Hypothalamus (tissue), 51 donors: ENCODE measurements at places on chromosomes 2 and 18.

DNA sequence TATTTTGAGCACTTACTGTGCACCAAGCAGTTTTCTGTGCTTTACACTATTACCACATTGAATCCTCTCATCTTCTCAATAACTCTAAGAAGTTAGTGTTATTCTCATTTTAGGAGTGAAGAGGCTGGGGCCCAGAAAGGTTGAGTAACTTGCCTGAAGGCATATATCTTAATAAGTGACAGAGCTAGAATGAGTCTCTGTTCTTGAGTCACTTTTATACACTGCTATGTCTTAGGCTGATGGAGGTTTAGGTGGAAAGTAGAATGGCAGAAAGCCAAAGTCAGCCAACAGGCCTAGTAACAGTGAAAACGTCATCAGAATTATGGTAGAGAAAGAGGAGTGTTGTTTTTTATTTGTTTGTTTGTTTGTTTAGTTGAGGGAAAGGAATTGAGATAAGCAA lies 27.9 kb upstream of the RPE start:
- no peak for DNase-seq

- DNase-seq, result no peak
Observed at GRCh38 chr2:227455200-227455599, 16.8 kb upstream of the AGFG1 start.

DNA sequence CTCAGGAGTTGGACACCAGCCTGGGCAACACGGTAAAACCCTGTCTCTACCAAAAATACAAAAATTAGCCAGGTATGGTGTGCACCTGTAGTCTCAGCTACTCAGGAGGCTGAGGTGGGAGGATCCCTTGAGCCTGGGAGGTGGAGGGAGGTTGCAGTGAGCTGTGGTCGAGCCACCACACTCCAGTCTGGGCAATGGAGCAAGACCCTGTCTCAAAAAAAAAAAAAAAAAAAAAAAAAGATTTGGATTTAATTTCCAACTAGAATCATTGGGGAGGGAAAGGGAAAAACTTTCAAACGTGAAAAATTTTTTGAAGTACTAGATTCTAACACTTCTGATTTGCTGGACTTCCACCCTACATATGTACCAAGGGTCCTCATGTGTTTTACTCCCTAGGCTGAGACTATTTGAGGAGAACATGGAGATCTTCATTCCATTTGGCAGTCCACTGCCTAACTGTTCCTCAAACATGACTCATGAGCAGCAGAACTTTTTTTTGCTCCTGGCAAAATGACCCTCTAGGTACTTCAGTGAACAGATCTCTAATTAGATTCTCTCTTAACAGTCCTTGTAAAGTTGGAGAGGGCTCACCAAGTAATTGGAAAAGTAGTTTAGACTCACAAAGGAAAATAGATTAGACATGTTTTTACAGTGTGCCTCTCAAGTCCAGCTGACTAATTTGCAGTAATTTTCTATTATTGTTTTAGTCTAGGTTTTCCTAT lies 267.6 kb downstream of the METTL4 start:
- DNase-seq, result no peak

GRCh38 chr2:71576541-71576940 lies 123.2 kb downstream of the DYSF start:
- DNase-seq, result peak; percentile 70

DNA sequence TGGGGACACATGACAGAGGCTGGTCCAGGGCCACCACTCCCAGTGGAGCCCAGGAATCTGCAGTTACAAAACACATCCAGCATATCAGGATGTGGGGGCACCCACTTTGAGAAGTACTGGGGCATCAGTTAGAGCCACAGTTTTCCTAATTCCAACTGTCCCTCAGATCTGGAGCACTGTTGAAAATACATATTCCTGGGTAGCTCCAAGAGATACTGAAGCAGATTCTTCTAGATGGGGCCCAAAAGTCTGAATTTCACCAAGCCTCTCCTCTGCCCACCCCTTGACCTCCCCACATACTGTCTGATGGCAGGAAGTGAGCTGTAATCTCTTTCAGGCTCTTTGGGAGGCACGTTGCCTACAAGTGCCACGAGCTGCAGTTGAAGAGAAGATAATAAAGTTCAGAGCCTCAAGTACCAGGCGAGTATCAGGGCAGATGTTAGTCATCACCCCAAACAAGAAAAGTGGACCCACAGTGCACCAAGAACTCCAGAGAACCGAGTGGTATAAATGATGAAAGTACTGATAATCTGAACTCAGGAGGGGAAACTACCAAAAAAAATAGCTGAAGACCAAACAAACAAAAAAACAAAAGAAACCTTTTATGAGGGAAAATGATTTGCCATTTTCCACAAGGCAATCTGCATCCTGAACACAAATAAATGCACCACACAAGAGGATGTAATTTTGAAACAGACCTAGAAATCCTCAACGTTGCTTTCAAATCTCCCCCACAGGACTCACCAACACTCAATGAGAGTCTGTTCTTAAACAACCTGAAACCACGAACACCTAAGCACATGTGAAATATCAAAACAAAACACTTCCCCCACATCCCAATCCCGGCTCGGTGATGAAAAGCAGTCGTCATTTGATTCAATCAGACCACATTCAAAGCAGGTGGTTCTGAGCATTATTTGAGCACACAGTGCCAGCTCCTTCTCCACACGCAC lies 98.7 kb downstream of the TCF4 start:
- no peak for DNase-seq

GRCh38 chr2:48886919-48887318 lies 131.4 kb upstream of the LHCGR start:
- DNase-seq, result no peak

- DNase-seq, result no peak
Observed at GRCh38 chr2:40218679-40219078, 233.2 kb downstream of the SLC8A1 start.

GRCh38 chr2:116706396-116706795 lies 1108.1 kb upstream of the DDX18 start:
- no peak for DNase-seq

DNA sequence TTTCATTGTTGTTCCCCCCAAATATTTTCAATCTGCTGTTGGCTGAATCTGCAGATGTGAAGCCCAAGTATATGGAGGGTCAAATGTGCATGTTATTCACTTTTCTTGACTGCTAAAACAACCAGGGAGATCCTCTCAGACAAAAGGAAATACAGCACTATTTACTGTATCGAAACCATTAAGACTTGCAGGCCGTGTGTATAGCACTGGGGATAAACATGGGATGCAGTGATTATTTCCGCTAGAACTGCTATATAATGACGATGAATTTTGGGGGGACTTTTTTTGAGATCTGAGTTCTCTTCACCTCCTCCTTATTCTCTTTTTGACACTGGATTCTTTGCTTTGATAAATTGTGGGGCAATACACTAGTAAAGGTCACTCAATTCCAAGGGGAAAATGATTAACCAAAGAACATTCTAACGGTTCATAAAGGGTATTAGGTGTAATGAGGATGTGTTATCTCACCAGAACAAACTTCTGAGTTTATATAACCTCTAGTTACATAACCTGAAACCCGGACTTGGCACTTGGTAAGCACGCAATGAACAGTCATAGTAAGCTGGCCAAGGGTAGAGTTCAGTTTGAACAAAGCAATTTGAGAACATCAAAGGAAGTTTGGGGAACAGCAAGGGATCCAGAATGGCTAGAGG lies 3.5 kb upstream of the UGT1A1 start:
- no peak for DNase-seq

DNA sequence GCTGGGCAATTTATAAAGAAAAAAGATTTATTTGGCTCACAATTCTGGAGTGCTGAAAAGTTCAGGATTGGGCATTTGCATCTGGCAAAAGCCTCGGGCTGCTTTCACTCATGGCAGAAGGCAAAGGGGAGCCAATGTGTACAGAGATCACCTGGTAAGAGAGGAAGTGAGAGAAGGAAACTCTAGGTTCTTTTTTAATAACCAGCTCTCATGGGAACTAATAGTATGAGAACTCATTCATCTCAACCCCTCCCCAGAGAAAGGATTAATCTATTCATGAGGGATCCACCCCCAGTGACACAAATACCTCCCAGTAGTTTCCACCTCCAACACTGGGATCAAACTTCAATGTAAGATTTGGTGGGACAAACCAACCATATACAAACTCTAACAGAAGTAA lies 129.0 kb downstream of the EVA1A start:
- DNase-seq, result no peak

DNA sequence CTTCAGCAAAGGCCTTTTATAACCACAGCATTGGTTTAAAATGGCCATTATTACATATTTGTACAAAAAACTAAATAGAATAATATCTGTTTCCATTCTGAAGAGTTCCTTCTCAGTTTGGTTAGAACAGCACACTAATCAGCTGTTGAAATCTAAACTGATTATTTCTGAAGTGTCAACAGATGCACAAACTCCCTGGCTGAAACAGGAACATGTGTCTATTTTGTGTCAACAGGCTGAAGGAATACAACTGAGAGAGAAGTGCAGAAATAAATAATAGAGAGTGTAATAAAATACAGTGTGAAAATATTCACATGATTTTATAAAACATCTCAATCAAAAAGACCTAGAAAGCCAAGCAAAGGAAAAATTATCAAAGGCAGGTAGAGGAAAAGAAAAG lies 29.7 kb downstream of the IKZF2 start:
- no peak for DNase-seq

DNA sequence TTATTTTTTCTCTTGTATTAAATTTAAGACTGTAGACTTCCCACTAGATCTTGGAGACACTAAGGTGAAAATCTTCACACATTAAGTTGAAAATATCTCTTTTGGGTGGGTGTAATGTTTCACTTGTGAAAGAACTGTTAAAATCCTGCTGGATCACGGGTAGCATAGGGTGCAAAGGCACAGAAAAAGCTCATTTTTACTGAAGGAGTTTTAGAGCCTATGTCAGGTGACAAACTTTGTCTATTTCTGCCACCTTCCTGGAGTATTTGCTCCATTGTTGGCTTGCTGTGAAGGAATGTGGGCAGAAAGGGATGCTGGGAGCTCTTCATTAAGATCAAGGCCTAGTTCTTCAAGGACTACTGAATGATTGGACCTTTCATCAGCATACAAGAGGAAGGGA lies 119.4 kb downstream of the FMNL2 start:
- DNase-seq, result no peak

DNA sequence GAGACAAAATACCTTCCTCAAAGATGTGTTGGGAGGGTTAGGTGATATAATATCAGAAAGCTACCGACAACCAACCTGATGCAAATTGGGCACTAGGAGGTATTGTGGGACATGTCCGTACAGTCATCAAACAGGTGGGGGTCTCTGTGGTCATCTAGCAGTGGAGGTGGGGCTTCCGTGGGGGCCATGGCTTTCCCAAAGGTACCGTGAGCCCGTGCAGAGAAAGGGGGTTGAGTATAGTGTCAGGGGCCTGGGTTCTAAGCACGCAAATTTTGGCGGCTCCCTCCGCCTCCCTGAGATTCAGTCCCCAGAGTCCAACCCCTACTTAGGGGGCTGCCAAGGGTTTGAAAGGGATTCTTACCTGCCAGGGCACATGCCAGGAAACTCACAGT lies 32.6 kb downstream of the HJURP start:
- DNase-seq, result no peak

DNA sequence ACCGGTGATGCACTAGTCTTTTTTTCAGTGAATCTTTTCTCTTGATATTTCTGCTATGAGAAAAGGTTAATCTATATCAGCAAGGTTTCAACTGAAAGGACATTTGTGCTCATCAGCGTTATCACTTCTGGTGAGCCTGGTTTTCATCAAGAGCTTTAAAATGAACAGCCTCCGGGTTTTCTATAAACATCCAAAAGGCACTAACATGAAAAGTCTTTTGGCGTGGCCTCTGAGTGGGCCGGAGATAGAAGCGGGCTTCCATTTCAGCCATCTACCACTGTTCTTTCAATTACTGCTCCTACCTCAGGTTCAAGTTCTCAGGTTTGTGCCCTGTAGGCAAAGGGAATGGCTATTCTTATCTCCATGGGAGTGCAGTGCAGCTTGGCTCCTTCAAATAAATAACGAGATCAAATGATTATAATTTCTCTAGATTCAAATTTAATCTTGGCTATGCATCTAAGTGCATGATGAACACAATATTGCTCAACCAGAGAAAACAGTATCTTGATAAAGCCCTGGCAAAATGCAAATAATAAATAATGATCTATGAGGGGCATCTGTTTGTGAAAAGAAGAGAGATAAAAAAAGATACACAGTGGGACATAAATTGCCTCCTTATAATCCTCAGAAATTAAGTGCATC lies 314.8 kb downstream of the CDH2 start:
- no peak for DNase-seq
